Activated CD8-positive, alpha-beta T cell treated with anti-CD3 and anti-CD28 coated beads for 36 hours (primary cell): ENCODE measurements at places on chromosomes 16 and 17. TPM values are rescaled to one million over a fixed set of nuclear protein-coding genes. Genes with fewer than 3 reads are reported as not detected.

USP6 gene
- total RNA-seq = 0.07 TPM

FOXO3B gene
- 7.5 TPM for total RNA-seq

TRPV3 gene
- 0.67 TPM for total RNA-seq

FGF11 gene
- 16.6 TPM for total RNA-seq

CA4 gene
- total RNA-seq = not detected

SAMD14 gene
- 1.3 TPM for total RNA-seq

ZNF785 gene
- total RNA-seq = 8.8 TPM

PROCA1 gene
- 5.1 TPM for total RNA-seq

ATAD5 gene
- total RNA-seq = 34.5 TPM

DNA sequence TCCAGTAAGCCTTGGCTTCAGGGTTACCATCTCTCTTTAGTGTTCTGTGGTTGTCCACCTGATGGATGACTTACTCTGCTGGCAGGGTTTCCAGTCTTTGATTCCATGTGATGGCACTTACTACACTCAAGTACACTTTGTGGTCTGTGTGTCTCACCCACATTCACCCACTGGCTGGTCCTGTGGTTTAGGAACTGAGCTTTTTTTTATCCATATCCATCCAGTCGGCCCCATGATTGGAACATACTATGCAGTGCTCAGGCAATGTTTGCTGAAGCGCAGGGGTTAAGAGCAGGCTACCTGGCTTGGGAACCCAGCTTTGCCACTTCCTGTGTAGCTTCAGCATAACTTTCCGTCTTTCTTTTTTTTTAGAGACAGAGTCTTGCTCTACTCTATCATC, 2.8 kb upstream of the FUS start:
- H3K4me3 ChIP-seq = peak overlapping the region; percentile 40
- DNase-seq = peak; percentile 84
- no peaks in the 10 kb centered on the region for H3K27me3 ChIP-seq
- peaks cover 19% of the 10 kb centered on the region for H3K4me1 ChIP-seq

- H3K27ac ChIP-seq = no peak overlapping the region
- H3K4me3 ChIP-seq = no peak overlapping the region
- no peak for DNase-seq
- H3K27me3 ChIP-seq = no peaks in the 10 kb centered on the region
- no peaks in the 10 kb centered on the region for H3K36me3 ChIP-seq
- H3K4me1 ChIP-seq = no peaks in the 10 kb centered on the region
Observed at GRCh38 chr17:72764632-72765041, 327.9 kb downstream of the SLC39A11 start.

DNA sequence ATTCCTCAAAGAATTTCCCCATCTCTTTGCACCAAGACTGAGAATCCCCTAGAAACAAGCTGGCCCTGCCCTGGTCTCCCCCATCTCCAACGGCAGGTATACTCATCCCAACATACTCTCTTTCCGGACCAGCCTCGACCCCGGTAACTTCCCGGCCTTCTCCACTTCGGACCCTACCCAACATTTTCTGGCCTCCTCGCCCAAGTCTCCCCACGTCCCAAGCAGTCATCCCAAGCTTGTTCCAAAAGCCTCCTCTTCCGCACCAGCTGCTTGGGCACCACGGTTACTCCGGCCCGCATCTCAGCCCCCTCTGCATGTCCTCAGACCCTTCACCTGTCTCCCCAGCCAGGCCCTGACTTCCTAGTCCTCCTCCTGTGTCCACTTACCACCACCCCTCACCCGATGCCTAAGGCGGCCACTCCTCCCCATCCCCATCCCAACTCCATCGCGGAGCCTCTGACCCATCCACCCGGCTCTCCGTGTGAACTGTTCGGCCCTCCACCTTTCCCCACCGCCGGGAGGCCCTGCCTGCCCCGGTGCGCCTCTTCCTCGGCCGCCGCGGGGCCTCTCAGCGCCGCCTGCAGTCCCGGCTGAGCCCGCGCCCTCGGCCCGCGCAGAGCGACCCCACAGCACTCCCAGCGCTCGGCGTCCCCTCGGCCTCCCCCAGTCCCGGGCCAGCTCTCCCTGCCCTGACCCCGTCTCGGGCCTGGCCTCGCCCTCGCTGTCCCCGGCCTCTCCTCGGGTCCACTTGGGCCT, 994 bp downstream of the PITPNA start:
- H3K36me3 ChIP-seq = no peaks in the 10 kb centered on the region
- H3K4me3 ChIP-seq = peak overlapping the region; percentile 83
- H3K27ac ChIP-seq = peak overlapping the region; percentile 49
- H3K4me1 ChIP-seq = peaks cover 25% of the 10 kb centered on the region
- peak; percentile 52 for DNase-seq

- no peak for DNase-seq
- no peaks in the 10 kb centered on the region for H3K4me1 ChIP-seq
- no peak overlapping the region for H3K4me3 ChIP-seq
Observed at GRCh38 chr17:74148901-74149596, 54.4 kb upstream of the RPL38 start.

DNA sequence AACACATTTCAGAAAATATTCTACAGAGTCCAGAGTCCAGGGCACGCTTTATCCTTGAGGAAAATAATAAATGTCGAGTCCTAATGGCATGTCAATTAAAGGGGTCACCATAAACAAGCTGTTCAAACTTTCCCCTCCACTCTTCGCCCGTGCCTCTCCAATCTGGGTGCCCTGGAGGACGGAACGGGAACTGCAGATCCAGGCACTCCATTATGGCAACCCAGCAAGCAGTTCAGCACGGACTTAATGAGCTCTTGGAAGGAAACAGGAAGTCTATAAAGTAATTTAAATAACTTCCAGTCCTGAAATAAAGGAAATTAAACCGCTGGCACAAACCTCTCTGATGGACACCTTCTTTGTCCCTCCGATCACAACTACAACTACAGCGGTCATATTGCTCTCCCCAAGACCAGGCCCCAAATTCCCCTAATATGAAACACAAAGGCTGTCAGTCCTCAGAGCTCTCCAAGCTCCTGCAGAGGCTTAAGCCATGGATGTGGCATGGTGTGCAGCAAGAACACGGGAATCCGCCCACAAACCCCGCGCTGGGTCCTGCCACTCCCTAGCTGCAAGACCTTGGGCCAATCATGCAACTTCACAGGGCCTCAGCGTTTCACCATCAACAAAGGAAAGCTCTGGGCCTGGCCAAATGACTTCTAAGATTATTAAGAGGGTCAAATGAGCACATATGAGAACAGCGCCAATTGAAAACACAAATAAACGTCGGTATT, 52.6 kb downstream of the ZFHX3 start:
- H3K36me3 ChIP-seq = no peaks in the 10 kb centered on the region
- H3K27ac ChIP-seq = no peak overlapping the region
- H3K4me1 ChIP-seq = no peaks in the 10 kb centered on the region
- H3K27me3 ChIP-seq = no peaks in the 10 kb centered on the region
- H3K4me3 ChIP-seq = no peak overlapping the region
- DNase-seq = peak; percentile 24

GRCh38 chr16:53094013-53094630, 39.3 kb downstream of the CHD9 start:
- H3K27ac ChIP-seq = peak overlapping the region; percentile 32
- H3K4me3 ChIP-seq = no peak overlapping the region
- peaks cover 45% of the 10 kb centered on the region for H3K4me1 ChIP-seq
- no peaks in the 10 kb centered on the region for H3K27me3 ChIP-seq

DNA sequence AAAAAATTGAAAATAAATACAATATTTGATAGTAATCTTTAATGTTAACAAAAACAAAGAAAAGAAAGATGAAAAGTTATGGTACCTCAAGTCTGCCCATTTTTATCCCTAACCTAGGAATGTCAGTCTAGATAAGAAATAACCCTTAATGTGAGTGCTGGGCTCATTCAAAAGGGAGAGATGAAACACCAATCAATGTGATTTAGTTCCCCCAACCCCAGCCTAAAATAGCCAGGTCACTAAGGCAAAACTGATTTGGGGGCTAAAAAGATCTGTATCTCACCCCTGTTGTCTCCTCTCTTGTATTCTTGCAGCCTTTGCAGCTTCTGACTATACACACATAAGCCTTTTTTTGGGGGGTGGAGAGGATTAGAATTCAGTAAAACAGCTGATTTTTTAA, 3.2 kb upstream of the IGF2BP1 start:
- no peak overlapping the region for H3K4me3 ChIP-seq
- H3K36me3 ChIP-seq = peaks cover 2% of the 10 kb centered on the region
- H3K27ac ChIP-seq = no peak overlapping the region
- DNase-seq = no peak

DNA sequence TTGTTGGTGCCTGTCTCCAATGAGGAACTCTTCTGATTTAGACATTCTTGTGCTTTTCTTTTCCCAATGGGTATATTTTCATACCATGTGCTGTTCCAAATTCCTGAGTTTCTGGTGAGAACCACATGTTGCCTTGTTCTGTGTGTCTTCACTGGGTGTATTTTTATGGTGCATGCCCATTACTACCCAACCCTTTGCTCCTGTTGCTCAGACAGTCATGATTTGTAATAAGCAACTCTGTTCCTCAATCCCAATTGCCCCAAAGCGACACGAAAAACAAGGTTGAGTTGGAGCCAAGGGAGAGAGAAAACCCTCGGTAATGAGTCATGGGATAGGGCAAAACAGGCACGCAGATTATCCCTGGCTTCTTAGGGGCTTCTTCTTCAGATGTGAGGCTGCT, 101.8 kb downstream of the ABCA8 start:
- H3K4me3 ChIP-seq = no peak overlapping the region
- no peak for DNase-seq
- H3K36me3 ChIP-seq = no peaks in the 10 kb centered on the region

DNA sequence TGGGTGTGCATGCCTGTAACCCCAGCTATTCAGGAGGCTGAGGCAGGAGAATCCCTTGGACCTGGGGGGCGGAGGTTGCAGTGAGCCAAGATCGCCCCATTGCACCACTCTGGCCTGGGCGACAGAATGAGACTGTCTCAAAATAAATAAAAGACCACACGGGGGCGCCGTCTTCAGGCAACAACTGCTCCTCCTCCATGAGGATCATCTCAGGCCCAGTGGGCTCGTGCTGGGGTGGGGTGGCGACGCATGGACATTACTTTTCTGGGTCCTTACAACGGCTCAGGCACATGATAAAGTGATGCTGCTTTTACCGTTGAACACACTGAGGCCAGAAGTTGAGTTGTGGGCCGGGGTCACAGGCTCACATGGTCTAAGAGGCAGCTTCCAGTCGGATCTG, 56.2 kb downstream of the PRMT7 start:
- H3K36me3 ChIP-seq = no peaks in the 10 kb centered on the region
- peak; percentile 80 for DNase-seq
- no peak overlapping the region for H3K4me3 ChIP-seq
- H3K27me3 ChIP-seq = peaks cover 22% of the 10 kb centered on the region

- no peak overlapping the region for H3K4me3 ChIP-seq
- H3K27ac ChIP-seq = no peak overlapping the region
- H3K36me3 ChIP-seq = no peaks in the 10 kb centered on the region
- H3K4me1 ChIP-seq = no peaks in the 10 kb centered on the region
Observed at GRCh38 chr17:1304962-1305563, 25.6 kb downstream of the TRARG1 start.

DNA sequence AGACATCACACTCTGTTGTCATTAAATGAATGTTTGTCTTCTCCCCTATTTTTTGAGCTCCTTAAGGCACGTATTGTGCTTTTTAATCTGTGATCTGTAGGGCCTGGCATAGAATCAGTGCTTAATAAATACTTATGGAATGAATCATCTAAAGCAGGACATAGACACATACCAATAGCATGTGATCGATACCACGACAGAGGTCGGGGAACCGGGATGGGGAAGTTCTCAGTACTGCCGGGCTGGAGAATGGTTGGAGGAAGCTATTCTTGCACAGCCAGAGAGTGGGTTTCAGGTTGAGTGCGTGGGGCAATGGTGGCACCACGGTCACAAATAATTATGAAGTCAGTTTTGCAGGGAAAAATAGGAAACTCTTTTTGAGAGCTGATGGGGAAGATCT, 26.8 kb downstream of the NLRP1 start:
- H3K27me3 ChIP-seq = no peaks in the 10 kb centered on the region
- peaks cover 16% of the 10 kb centered on the region for H3K4me1 ChIP-seq
- DNase-seq = no peak

- peaks cover 18% of the 10 kb centered on the region for H3K4me1 ChIP-seq
- no peaks in the 10 kb centered on the region for H3K27me3 ChIP-seq
- DNase-seq = no peak
- H3K36me3 ChIP-seq = peaks cover 9% of the 10 kb centered on the region
Observed at GRCh38 chr17:46025060-46025459, 26.0 kb downstream of the STH start.

DNA sequence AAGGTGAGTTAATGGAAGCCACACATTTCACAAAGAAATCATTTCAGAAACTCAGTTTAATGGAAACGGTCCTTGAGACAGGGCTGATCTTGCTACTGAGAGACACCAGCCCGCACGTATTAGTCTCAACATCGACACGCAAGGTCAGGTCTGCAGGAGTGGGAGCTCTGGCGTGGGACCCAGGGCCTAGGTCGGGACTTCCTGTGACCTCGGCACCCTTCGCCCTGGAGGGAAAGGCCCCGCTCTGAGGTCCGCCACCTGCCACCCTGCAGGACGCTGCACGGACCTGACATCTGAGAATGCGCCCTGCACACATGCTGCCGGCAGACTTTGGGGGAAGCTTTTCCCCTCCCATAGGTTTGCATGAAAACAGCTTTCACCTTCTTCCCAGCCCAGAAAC, 59.7 kb downstream of the LMF1 start:
- no peak overlapping the region for H3K4me3 ChIP-seq
- no peaks in the 10 kb centered on the region for H3K4me1 ChIP-seq
- H3K27me3 ChIP-seq = no peaks in the 10 kb centered on the region
- DNase-seq = no peak
- peaks cover 7% of the 10 kb centered on the region for H3K36me3 ChIP-seq

DNA sequence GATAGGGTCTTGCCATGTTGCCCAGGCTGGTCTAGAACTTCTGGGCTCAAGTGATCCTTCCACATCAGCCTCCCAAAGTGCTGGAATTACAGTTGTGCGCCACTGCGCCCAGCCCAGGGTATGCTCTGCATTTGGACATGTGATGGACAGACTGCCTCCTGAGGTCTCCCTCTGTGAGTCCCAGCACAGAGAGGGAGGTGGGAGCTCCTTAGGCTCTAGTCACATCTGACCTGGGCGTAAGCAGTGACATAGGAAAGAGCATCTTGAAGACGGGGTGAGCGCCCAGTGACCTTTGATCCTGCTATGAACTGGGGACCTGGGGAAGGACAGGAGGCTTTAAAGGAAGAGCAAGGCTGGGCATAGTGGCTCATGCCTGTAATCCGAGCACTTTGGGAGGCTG, 2.2 kb upstream of the GFAP start:
- peaks cover 4% of the 10 kb centered on the region for H3K4me1 ChIP-seq
- H3K27me3 ChIP-seq = peaks cover 16% of the 10 kb centered on the region
- no peak overlapping the region for H3K4me3 ChIP-seq
- DNase-seq = no peak

DNA sequence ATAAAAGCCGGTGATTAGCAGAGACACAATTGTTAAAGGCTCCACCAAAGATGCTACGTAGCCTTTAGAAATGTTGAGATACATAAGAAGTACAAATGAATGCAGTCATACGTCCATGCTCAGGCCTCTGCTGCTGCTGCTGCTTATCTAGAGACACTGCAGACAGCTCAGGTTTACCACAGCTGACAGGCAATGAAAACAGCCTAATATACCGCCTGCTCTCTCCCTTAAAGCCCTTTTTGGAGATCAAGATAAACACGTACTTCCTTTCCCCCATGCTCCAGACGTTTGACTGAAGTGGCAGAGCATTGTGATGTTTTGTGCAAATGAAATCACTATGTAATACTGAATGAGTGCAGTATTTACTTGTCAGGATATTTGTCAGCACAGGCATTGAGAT, 185.3 kb downstream of the AATF start:
- no peak overlapping the region for H3K4me3 ChIP-seq
- H3K4me1 ChIP-seq = no peaks in the 10 kb centered on the region
- no peak for DNase-seq
- no peak overlapping the region for H3K27ac ChIP-seq
